CD8-positive, alpha-beta T cell (primary cell): ENCODE measurements at places on chromosomes 7 and 10.

DNA sequence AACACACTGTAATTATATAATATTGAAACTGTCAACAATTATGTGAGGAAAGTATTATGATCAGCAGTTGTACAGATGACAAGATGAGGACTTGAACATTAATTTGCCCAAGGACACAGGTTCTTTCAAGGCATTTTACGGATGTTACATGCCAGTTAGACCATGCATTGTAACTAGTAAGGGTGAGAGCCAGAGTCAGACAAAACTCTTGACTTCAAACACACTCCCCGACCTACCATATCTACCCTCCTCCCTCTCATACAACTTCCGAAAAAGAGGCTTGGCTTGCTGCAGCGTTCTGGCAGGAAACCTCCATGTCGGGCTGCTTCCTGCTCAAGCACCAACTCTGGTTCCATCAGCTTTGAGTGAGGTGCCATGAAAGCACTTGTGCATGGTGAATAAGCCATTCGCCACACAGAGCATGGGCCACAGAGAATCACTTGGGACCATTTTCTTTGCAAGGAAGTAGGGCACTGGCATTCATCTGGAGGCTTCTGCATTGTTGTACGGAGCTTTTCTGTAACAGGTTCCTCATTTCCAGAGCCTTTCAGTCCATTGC lies 53.2 kb downstream of the FOXI2 start:
- DNase-seq, result no peak

- DNase-seq, result no peak
Observed at GRCh38 chr10:95524358-95525032, 36.7 kb downstream of the SORBS1 start.

DNA sequence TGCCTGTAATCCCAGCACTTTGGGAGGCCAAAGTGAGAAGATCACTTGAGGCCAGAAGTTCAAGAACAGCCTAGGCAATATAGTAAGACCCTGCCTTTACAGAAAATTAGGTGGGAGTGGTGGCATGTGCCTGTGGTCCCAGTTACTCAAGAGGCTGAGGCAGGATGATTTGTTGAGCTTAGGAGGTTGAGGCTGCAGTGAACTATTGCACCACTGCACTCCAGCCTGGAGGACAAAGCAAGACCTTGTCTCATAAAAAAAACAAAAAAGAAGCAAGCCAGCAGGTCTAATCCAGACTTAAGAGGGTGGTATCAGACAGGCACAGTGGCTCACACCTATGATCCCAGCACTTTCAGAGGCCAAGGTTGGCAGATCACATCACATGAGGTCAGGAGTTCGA lies 24.5 kb upstream of the KCTD7 start:
- DNase-seq, result no peak

- DNase-seq, result no peak
Observed at GRCh38 chr7:74501298-74501697, 47.6 kb downstream of the GTF2IRD1 start.

DNA sequence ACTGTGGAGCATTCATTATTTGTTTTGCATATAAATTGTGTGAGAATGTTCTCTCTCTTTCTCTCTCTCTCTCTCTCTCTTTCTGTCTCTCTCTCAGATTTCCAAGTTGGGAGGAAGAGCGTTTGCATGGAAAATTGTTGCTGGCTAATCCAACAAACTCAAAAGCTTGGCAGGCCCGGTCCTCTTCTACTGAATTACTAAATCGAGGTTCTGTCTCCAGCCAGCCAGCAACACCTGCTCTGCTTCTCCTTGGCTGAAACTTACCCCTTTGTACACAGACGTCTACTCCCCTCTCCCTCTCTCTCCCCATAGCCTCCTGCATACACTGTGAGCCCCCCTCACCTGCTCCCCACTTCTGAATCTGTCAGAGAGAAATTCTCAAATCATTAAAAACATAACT lies 996.4 kb upstream of the AUTS2 start:
- no peak for DNase-seq

- DNase-seq, result no peak
Observed at GRCh38 chr10:100081075-100082001, at the start of gene CPN1. TSS of gene CPN1 (minus strand) at chr10:100081869. CDS start at chr10:100081625, 244 bp downstream.

GRCh38 chr7:27997188-27997707 lies 183.3 kb downstream of the JAZF1 start:
- no peak for DNase-seq

DNA sequence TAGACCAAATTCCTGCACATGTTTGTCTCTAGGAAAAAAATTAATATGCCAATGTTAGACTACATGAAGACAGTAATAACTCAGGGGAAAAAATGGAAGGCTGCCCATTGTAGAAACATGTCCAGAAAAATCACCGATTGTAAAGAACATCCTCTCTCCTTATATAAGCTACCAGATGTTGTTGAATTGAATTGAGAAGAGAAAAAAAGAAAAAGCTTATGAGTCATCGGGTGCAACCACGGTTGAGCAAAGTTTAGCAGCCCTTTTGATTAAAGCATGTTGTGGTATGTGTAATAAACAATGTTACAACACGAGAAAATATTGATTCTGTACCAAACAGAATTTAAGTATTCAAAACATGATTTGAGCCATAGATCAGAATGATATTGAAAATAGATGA lies 102.3 kb upstream of the ARHGAP21 start:
- no peak for DNase-seq

- DNase-seq, result no peak
Observed at GRCh38 chr10:76341740-76342139, 910.3 kb downstream of the LRMDA start.

DNA sequence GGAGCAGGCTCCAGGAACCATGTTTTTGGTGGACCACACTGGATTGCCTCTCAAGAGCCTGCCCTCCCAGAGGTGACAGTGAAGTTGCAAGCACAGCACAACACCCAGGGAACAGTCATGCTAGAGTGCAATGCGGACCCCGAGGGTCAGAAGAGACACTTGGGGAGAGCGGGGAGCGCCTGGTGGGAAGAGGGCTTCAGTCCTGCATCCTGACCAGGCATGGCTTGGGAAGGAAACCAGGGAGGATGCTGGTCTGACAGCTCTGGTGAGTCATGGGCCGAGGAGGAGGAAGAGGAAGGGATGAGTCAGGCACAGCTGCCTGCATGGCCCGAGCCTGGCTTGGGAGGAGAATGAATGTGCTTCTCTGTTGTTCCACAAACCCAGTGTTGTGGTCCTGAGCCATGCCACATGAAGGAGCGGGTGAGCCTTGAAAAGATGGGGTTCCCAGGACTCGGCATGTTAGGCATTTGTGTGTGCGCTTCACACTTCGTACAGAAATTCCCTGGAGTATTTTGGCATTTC lies 29.5 kb upstream of the ANKRD2 start:
- DNase-seq, result no peak

DNA sequence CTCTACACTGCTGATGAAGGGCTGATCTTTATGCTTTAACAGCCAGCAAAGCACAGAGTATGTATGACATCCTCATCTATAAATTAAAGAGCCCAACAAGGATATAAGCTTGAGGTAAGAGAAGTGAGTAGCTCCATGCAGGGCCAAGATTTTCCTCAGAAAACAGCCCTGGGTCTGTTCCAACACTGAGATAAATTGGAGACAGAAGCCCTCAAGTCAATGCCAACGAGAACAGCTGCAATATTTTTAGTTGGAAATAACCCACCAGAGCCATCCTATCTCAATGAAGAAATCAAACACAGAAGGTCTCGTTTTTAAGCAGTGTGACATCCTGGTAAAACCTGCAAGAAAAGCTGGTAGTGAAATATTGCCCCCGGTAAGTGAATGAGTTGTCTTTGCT lies 297.0 kb upstream of the AUTS2 start:
- no peak for DNase-seq

- DNase-seq, result no peak
Observed at GRCh38 chr10:76040107-76040829, 608.8 kb downstream of the LRMDA start.

DNA sequence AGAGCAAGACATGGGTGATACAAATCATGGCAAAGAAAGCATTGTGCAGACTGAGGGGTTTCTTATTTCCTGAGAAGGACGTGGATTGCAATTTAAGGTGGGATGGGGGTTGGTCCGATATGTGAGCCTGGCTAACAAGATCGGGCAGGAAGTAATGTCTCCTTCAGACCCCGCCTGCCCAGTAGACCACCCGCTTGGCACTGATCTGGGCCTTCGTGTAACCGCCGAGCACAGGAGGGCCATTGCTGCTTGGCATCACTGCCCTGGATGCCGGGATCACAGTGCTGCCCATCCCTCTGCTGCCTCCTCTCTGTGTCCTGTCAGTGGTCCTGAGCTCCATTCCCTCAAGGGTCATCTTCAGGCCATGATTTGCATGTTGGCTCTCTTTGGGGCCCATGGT lies 214.6 kb upstream of the ZNF32 start:
- no peak for DNase-seq

GRCh38 chr10:100600218-100600617 lies 64.5 kb downstream of the HIF1AN start:
- no peak for DNase-seq

DNA sequence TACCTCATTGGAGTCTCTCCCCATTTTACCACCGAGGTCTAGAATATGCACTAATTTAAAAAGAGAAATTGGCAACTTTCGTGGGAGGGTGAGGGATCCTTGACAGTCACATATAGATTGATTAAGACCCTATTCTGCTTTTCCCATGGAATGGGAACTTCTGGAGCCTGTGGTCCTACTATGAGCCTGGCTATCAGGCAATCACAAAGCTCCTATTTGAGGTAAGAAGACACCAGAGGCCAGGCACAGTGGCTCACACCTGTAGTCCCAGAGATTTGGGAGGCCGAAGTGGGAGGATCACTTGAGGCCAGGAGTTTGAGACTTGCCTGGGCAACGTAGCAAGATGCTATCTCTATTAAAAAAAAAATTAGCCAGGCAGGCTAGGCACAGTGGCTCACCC lies 104.7 kb upstream of the CCNY start:
- no peak for DNase-seq

DNA sequence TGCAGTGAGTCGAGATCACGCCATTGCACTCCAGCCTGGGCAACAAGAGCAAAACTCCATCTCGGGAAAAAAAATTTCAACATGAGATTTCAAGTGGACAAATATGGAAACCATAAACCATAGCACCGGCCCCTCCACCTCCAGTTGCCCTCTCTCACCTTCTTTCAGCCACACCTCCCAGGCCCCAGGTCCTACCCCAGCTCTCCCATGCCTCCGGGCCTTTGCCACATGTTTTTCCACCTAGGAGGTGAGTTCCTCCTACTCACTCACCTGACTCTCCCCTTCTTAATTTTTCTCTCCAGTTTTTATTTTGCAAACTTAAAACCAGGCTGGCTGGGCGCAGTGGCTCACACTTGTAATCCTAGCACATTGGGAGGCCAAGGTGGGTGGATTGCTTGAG lies 13.7 kb upstream of the CLDN4 start:
- DNase-seq, result no peak

- DNase-seq, result no peak
Observed at GRCh38 chr10:66505003-66505657, 420.7 kb upstream of the LRRTM3 start.

DNA sequence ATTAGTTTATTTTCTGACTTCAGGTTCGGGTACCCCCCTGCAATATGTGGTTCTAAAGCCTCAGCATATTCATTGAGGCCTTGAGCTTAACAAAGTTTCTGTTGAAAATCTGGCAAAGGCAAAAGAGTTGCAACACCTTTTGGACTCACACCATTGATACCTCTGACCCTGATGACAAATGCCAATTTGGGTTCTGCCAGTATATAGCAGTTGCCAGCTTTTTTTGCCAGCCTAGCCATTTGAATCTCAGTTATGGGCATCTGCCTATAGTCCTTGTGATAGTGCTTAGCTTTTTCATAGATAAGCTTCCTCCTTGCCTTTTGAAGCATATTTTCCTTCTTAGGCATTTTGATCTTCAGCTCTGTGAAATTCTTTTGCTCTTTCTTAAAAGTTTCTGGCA lies 31.9 kb downstream of the LIPJ start:
- DNase-seq, result no peak

DNA sequence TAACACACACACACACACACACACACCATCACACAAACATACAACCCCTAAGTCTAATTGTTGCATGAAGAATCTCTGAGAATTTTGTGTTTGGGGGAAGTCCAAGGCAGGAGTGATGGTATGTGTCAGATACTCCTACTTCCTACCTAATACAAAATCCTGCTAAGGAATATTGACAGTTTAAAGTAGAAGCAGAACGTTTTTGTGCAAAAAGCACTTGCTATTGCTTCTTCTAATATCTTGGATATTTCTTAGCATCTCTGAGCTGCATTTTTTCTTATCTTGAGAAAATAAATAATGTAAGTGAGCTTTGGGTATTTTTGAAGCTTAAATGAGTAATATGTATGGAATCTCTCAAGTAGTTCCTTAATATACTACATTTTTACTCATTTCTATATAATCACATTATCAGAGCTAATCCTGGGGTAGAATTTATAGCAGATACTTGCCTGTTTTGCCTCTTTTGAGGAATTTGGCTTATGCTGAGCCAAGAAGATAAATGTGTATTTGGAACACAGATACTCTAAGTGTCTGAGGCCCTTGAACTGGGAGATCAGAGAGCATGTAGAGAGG lies 212.3 kb downstream of the DKK1 start:
- no peak for DNase-seq

- DNase-seq, result no peak
Observed at GRCh38 chr7:113263749-113264148, 145.4 kb upstream of the SMIM30 start.

GRCh38 chr10:119290301-119291048 lies 83.1 kb downstream of the GRK5 start:
- no peak for DNase-seq

DNA sequence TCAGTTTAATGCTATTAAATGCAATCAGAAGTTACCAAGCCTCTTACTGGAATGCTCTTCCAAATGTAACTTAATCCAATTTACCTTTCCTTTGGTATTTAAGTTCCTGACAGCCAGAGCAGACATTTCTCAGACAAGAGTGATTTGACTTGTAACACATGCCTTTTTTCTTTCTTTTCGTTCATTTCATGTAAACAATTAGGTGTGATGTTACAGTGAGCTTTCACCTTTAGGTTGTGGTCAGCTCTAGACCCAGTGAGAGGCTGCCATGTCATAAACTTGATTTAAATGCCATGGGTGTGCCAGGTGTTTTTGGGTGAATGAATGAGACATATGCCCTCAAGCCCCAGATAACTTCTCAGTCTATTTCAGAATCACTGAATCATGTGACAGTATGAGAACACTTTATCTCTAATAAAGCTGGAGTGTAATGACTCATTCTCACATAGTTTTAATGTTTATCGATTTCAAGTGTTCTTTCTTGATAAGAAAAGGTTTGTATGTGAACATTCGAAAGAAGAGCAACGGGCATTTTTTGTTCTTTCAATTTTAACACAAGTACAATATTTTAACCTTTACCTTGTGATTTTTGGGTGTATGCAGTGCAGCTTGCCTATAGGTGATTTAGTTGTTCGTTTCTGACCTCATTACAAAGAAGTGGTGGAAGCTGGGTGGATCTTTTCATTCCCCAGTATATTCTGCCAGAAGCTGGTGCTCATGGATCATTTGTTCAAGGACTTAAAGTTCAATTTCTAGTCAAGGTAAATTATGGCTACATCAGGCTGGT lies 61.5 kb downstream of the CHN2 start:
- no peak for DNase-seq

DNA sequence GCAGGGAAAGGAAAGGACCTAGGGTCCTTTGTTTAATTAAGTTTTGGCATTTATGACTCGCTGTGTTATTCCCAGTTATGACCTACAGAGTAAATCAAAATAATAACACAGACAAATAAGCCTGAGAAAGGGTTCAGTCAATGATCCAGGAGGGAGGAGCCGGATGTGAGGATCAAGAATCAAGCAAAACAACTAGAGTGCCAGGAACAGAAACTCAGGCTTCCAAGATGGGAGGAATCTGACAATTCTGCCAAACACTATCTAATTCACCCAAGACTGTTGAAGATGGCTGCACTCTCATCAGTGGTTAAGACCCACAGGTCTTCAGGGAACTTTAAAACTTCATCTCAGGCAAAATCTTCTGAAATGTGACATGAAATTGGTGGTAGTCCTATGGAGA lies 50.3 kb upstream of the PIP4K2A start:
- DNase-seq, result no peak
